GM12892 (cell line): ENCODE measurements at places on chromosomes 11 and 22.

DNA sequence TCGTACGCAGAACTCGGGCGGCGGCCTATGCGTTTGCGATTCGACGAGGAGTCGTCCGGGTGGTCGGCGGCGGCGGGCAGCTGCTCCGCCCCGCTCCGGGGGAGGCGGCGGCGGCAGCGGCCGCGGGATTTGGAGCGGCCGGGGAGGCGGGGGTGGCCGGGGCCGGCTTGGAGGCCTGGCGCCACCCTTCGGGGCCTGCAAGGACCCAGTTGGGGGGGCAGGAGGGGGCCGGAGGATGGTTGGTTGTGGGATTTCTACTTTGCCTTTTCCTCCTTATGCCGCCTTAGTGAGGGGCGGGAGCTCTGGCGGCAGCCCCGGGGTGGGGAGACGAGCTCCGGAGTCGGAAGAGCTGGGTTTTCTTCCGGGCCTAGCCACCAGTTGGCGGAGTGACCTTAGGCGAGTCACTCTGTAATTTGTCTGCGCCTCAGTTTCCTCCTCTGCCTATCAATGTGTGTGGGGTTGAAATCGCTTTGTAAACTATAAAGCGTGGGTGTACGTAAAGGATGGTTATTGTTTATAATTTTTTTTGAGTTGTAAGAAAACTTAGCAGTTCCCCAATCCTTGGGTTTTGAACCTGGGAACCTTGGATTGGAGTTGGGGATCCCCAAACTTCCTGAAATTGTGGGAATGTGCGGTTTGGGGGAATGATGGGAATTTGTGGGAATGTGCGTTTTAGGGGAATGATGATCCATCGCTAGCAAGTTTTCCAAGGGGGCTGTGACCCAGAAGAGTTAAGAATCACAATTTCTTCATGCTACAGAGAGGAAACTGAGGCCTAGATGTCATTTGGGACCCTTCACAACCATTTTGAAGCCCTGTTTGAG, 679 bp downstream of the TUG1 start:
- DNase-seq: no peak

- DNase-seq: no peak
Observed at GRCh38 chr22:27669798-27670599, 131.6 kb downstream of the MN1 start.

- DNase-seq: no peak
Observed at GRCh38 chr22:39292561-39293074, 26.8 kb downstream of the RPL3 start.

- no peak for DNase-seq
Observed at GRCh38 chr11:45960387-45961095, 38.1 kb downstream of the LARGE2 start.

- DNase-seq: no peak
Observed at GRCh38 chr11:101169944-101170343, 40.3 kb upstream of the PGR start.

DNA sequence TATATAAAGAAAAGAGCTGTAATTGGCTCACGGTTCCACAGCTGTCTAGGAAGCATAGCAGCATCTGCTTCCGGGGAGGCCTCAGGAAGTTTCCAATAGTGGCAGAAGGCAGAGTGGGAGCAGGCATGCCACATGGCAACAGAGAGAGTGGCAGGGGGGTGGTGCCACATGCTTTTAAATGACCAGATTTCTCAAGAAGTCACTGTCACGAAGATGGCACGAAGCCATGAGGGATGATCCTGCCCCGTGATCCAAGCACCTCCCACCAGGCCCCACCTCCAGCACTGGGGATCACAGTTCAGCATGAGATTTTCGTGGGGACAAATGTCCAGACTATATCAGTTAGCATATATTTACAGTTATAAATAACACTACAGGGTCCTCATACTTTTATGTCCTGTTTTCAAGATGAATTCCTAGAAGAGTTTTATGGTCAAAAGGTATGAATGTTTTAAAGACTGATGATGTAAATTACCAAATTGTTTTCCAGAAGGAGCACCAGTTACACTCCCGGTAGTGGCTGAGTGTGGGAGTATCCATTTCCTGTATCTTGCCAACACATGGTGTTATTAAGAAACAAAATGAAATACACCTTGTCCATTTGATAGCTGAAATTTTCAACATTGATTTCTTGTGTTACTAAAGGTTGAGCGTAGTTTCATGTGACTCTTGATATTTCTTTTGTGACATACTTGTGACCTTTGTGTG, 19.2 kb downstream of the FAM118A start:
- no peak for DNase-seq

DNA sequence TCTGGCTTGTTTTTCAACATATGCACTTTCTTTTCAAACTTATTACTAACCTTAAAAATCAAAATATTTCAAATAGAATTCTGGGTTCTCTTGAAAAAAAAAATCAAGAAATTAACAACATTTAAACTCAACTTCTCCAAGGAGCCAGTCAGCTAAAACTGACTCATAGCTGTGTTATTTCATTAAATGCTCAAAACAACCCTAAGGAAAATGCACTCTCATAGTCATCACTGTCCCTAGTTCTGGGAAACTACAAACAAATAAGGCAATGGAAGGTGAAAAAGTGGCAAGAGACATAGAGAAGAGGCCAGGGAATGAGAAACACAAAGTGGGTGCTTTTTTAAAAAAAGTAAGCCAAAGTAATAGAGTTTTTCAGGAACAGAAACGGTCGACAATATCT, 4.1 kb upstream of the ARHGAP20 start:
- DNase-seq: no peak

DNA sequence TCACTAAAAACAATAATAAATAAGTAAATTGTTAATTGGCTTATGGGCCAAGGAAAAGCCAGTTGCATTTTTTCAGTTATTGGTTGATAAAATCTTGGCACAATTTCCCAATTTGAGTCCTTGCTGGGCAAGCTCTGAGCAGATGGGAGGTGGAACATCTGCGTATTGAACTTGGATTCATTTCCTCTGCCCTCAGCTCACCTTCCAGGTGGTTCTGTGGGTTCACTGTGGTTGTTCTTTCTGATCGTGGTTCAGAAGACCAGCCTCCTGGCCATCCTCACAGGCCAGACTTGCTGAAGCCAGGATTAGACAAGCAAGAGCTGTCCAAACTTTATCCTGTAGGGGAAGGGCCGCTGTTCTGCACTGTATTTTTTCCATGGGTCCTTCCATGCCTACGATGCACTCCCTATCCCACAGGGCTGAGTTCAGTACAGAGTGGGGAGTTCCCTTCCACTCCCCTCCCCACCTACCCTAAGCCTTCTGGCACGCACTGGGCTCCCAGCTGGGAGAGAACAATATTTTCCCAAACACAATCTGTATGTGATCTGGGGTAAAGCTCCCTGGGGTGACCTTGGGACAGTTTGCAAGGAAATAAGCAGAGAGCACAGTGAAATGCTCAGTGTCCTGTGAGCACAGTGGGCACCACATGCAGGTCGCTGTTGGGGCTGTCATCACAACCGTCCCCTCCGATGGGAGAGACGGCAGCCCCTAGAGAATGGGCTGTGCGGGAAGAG, 43.5 kb upstream of the TP53I11 start:
- no peak for DNase-seq

GRCh38 chr11:94849839-94850238, 81.7 kb downstream of the AMOTL1 start:
- no peak for DNase-seq

DNA sequence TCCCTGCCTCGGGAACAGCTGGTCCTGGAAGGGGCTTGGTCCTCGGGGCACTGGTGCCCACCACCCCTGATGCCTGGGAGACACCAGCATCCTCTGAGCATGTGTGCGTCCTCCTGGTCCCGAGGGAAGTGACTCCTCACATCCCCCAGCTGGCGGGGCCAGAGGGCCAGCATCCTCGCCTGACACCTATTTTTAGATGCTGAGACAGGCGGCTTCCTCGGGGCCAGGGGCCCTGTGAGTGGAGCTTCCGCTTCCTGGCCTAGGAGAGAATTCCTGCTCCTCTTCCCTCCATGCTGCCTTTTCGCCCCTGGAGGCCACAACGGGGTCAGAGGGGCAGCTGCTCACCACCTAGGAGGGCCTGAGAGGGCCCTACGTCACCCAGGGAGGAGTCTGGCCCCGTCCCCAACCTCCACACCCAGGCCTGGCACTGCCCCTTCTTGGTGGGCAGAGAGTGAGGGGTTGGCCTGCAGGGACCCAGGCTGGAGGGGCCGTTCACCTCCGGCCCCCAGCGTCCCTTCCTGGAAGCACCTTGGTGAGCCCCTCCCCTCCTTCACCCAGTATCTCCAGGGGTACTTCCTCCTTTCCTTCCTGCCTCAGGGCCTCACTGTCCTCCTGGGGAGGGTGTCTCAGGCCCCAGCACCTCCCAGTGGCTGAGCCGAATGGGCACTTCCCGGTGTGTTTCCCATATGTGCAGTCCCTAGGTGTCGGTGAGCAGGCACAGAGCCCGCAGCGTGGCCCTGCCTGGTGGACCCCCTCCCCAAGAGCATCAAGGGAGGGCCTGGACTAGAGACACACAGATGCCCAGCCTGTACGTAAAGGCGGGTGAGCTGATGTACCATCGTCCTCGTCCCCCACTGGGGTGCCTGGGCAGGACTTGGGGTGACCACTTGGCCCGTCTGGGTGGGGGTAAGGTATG, 6.1 kb downstream of the CD81 start:
- no peak for DNase-seq

- no peak for DNase-seq
Observed at GRCh38 chr11:57073128-57073527, 84.4 kb downstream of the OR5AK2 start.

DNA sequence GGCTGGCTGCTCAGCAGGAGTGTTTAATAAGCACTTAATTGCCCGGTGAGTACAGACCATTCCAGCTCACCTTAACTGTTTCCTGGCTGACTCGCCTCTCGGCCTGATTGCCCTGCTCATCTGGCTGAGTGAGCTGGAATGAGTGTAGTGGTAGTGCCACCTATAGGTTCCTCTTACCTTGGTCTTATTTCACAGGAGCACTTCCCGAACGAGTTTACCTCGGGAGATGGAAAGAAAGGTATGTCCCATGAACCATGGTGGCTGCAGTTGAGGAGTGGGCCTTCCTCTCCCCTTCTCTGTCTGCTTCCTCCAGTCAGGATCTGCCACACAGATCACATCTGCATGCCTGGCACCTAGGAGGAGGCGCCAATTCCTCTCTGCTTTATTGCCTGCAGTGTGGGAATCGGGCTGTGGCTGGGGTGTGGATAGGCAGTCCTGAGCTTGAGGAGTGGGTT, 26.7 kb downstream of the UPB1 start:
- DNase-seq: no peak

GRCh38 chr11:9265211-9266131, at the start of gene DENND5A:
TSS of gene DENND5A (minus strand) at chr11:9265350. CDS start at chr11:9265069, 281 bp downstream.
- DNase-seq: peak; percentile 88

DNA sequence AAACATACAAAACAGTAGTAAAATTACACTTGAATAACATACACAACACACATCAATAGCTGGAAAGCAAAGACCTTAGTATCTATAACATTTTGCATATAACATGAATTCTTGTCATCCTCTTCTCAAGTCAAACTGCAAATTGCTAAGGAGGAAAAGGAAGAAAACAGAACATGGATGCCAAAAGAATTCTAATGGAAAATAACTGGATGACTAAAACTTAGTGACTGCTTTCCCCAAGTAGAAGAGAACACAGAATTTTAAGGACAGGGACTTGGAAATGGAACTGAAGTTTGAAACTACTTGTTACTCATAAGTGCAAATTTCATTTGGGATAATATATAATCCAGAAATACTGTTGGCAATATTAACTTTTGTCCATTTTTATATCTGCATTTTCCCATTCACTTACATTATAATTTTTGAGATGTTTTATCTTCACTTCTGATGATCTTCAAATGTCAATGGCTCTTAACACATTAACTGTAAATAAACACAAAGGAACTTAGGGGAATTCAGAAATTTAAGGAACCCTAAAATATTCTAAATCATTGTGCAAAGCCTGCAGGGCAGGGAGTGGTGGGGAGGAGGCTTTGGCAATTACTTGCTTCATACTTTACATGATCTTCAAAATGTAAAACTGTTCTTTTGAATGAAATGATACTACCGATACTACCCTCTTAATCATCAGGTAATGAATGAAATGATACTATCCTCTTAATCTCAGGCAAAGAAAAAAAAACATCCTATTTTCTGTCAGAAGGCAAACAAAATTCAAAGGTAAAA, 9.9 kb downstream of the MTMR2 start:
- no peak for DNase-seq

DNA sequence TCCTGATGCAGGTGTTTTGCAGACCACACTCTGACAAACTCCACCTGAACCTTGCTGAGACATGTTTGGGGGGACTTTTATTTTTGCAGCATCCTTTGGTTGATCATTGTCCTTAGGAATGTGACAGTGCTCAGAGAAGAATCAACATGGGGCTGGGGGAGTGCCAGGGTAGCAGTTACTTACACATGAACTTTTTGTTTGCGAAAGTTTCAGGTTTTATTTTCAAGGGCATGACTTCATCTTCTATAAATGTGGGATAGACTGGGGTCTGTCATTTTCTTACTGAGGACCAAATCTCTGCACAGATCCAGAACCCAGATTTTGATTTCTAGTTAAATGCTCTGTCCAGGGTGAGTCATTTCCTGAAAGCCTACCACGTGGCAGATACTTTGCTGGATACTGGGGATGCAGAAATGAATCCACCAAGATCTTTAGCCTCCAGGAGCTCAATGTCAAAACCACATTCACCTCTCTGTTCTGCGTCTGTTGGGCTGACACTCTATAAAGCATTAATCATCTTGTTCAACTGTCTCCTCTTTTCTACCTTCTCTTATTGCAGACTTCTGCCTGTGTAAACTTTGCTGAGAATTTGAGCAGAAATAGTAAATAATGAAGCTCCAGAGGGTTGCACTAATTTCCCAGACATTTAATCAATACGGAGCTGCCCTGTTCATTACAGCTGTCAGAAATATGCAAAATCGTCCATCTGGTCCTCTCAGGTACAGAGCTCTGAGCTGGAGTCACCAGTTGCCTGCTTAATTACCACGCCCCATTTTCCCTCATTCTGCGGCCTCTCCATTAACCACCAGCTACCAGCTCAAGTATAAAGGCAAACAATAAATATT, 387.9 kb downstream of the MIAT start:
- DNase-seq: no peak

GRCh38 chr11:69384251-69385143, 90.5 kb downstream of the MYEOV start:
- DNase-seq: peak; percentile 8

- DNase-seq: no peak
Observed at GRCh38 chr11:45929486-45930030, 7.1 kb downstream of the LARGE2 start.

DNA sequence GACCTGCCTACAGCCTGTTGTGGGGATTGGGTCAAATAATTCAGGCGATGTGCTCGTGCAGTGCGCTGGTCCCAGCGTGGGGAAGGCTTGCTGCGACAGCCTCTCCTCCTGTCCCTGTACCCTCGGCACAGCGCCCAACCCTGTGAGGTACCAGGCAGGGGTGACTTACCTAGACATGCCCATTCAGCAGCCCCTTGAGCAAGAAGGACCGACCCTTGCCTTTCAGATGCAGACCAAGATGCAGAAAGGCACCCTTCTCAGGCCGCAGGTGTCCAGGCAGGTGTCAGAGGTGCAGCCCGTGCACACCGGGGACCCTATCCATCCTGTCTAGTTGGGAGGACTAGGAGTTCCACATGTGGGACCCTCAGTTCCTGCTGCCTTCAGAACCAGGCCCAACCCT, 102.7 kb downstream of the BCR start:
- DNase-seq: no peak

GRCh38 chr11:42244376-42244775, 784.9 kb upstream of the LRRC4C start:
- DNase-seq: no peak

GRCh38 chr11:73048446-73048845, 93.7 kb downstream of the FCHSD2 start:
- DNase-seq: no peak
